AG04450 (cell line): ENCODE measurements at places on chromosomes 1 and 21.

GRCh38 chr1:243323491-243323890 lies 67.7 kb downstream of the SDCCAG8 start:
- DNase-seq, result no peak

DNA sequence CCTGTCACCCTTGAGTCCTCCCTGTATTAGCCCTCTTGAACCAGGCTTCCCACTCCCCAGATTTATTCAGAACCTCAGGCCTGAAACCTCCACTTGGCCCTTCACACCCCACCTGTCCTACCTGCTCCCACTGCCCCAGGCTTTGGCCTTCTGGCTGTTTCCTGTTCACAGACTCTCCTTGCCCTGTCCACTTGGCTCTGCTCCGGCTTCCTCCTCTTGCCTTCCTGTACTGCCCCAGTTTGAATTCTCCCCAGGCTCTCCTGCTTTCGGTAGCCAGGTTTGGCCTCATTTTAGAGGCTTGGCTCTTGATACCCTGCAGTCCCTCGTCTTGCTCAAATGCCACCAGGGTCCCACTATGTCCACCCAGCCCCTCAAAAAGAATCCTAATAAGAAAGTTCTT lies 385.2 kb downstream of the KCNH1 start:
- no peak for DNase-seq

GRCh38 chr21:32917362-32918135 lies 108.2 kb upstream of the OLIG2 start:
- no peak for DNase-seq

GRCh38 chr21:32918478-32919120 lies 107.1 kb upstream of the OLIG2 start:
- DNase-seq, result no peak

- no peak for DNase-seq
These were observed 57.9 kb upstream of the HMGB4 start for GRCh38 chr1:33805988-33806387.

DNA sequence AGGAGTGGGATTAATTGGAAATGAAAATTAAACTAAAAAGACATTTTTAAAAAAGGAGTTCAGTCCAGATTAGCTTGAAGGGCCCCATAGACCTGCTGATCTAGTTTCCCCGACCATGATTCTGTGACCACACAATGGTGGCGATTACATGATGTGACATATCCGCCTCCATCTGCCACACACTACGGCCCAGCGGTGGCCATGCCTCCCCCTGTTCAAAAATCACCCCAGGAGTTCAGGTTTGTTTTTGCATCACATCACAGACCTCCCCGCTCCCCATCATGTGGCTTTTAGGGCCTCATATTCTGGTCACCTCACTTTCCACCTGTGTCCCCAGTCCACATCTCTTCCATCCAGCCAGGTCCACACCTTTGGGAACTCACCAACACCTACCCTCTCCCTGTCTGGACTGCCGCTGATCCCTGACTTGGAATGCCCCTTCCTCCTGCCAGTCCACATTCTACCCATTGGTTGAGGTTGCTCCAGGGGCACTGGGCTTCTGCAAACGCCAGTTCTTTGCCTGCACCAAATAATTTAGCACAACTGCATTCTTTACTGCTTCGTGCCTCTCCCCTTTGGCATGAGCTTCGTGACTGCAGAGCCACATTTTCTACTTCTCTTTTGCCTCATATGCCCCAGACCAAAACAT lies 38.9 kb downstream of the CD247 start:
- no peak for DNase-seq

DNA sequence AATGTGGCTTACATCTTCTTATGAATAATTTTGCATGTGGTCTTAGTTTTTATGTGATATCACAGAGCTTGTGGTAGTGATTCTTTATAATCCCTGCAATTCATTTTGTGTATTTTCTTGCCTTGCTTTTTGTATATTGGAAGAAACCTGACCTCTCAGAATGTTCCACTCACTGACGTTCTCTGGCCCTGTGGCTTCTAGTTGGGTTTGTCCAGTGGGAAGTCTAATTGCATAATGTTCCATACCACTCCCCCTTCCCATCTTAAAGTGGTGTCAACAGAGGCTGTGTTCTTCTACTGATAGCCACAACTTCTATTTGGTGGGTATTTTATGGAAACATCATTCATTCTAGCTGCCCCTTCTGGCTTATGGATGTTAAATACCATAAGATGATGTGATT lies 225.3 kb downstream of the BACH1 start:
- DNase-seq, result no peak

GRCh38 chr1:185960422-185961321 lies 226.5 kb downstream of the HMCN1 start:
- no peak for DNase-seq

- no peak for DNase-seq
These were observed 56.9 kb upstream of the IVNS1ABP start for GRCh38 chr1:185373813-185374529.

DNA sequence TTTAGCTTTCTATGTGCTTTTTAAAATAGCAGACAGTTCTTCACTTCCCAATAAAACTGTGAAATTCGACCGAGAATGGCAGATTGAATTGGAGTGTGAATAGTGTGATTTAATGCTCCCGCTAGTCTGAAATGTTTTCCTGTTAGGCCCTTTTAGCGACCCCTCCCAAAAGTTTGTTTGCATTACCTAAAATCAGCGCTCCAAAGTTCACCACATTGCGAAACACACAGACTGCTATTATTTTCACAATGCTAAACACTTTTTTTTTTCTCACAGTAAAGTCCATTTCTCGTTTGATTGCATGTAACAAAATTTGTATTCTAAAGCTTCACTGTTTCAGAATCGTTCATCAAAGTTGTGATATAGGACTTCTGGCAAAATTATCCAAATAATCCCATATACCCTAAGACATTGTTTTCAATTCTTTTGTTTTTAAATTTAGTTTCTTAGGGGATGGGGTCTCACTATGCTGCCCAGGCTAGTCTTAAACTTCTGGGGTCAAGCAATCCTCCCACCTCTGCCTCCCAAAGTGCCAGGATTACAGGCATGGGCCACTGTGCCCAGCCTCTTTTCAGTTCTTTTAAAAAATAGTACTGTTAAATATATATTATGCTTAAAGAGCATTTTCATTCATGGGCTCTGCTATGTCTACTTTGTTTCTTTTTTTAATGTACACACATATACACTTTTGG lies 76.5 kb upstream of the USH2A start:
- no peak for DNase-seq

DNA sequence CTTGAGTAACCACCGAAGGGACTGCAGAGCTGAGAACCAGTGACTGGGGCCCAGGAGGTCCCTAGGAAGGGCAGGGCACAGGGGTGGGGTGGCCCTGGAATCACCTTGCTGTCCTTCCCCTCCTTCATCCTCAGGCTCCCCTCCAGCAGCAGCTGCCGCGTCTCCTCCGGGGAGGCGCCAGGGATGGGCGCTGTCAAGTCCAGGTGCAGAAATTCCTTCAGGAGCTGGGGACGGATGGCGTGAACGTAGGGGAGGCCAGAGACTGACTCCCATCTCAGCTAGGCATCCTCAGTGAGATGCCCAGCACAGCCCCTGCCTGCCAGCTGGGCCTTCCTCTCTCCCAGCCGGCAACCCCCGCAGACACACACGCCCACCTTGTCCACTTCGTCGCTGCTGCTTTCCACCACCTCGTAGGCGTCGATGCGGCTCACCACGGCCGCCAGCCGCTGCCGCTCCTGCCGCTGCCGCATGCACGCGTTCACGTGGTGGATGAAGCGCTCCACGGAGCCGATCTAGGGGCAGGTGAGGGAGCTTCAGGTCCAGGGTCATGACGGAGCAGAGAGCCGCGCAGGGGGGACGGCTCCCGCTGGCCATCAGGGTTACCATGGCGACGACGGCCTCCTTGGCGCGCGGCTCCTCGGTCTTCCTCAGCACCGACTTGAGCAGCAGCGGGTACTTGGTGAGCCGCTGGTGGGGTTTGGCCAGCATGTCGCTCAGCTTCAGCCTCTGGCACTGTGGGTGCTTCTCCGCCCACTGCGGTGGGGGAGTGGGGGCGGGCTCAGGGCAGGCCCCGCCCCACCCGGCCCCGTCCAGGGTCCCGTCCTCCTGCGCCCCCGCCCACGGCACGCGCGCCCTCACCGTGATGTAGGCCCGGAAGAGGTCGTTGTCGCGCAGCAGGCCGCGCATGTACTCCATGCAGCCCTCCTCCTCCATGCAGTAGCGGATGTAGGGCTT lies 4.4 kb upstream of the TNFRSF25 start:
- no peak for DNase-seq

GRCh38 chr1:182668521-182669054 lies 15.8 kb downstream of the RGS8 start:
- DNase-seq, result no peak

- no peak for DNase-seq
These were observed 13.9 kb upstream of the OLIG1 start for GRCh38 chr21:33055991-33056390.
